ENCODE measurements at places on chromosomes 3 and 15.

DNA sequence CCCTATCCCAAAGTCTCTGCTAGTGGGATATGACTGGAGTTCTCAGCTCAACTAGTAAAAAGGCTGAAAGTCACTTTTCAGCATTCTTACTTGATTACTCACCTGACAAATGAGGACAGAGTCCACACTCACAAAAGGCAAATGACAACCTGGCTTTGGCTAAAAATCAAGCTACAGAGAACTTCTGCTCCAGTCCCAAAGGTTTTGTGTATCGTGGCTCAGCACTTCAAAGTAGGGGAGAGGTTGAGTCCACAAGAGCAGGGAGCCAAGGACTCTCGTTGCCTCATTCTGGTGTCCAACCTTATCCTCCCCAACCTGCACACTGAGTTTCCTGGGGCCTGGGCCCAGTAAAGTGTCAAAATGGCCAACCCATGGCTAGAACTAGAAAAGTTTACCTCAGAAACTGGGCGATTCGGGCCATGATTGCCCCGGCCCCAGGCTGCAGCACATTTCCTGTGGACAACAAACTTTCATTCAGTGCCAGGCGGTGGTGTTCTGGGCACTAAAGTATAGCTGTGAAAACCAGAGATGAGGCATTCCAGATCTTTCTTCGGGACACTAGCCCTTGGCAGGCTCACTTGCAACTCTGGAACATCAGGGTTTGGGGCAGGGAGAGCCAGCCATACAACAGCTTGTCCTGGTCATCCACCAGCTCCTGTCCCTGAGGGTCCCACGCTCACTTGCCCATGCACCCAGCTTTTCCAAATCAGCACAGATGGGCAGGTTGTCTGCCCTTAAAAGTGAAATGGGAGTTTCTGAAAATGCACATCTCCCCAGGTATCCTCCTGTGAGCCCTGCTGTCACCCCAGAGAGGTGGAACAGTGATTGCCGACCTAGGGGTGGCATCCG is 3.1 kb downstream of the ACAA1 start:
- DNase-seq = no peak

DNA sequence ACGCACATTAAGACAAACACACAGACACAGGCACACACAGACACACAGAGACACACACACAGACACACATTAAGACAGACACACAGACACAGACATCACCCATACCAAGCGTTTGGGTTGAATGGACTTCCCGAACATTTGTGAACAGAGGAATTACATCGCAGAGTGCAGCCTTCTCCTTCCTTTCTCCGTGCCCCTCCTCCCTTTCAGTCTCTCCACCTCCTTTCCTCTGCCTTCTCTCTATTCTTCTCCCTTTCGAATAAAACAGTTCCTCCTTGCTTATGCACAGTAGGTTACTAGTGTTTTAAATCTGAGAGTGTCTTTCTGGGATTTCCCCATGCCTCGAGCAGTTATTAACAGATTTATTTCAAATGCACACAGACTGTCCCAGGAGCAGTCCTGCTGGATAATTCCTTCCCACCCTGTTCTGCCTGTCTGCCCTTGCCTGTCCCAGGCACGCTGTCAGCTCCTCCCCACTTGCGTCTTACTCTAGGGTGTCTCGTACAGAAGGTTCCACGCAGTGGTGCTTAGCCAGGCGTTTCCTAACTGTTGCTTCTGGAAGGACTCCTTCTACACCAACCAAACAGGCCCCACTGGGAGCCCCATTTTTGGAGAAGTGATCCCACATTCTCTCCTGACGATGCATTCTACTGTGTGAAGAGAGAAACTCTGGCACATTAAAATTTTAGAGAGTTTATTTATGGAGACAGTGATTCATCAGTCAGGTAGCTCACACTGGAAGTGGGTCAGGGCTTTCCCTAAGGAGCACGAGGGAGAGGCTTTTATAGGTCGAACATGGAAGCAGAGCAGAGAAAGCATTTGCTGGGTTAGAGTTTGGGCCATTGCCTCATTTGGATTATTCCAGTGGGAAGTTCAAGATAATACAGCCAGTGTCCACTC is 163.8 kb downstream of the SV2B start:
- no peak for DNase-seq

DNA sequence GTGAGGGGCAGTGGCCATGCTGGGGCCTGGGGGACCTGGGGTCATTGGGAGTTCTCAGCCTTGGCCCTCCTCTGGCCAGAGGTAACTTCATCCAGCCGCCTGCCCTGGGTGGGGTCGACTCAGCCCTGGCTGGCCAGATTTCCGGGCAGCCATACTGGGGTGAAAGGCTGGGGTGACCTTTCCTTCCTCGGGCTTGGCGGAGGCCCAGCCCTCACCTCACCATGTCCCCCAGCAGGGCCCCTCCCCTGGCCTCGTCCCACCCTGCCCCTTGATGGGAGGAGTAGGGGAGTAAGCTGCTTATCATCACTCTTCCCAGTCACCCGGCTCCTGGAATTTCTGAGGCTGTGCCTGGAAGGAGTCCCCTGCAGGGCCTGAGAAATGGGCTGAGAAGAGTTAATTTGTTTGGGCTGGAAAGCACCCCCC is 5.4 kb downstream of the SEMA3F start:
- DNase-seq = no peak

- no peak for DNase-seq
Measured at GRCh38 chr3:103085465-103085864, 650.6 kb downstream of the ZPLD1 start.

- DNase-seq = peak; percentile 26
Measured at GRCh38 chr3:128266453-128266852, 113.2 kb downstream of the EEFSEC start.

GRCh38 chr3:124984754-124985153 is 50.2 kb upstream of the MUC13 start:
- DNase-seq = no peak

- DNase-seq = no peak
Measured at GRCh38 chr3:183817639-183818038, 7.7 kb downstream of the MAP6D1 start.

- DNase-seq = no peak
Measured at GRCh38 chr15:89656116-89656815, 999 bp upstream of the KIF7 start.

GRCh38 chr3:51671734-51672475 is 853 bp downstream of the TEX264 start:
- peak; percentile 19 for DNase-seq

- DNase-seq = no peak
Measured at GRCh38 chr15:49083401-49084284, 37.4 kb upstream of the SECISBP2L start.

DNA sequence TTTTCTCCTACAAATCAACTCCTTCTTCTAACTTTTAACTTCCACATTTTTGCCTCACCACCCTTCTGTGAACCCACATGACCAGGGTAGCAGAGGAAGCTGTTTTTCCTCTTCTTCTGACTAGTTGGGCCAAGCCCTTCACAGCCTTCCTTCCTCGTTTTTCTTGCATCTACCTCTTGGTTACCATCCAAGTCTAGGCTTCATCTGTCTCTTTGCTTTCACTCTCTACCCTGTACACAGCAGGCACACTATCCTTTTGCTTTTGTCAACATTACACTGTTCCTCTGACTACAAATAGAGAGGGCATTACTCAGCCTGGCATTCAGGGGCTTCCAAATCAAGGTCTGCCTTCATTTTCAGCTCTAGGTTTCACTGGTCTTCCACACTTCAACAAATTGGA is 22.0 kb downstream of the SLC9A9 start:
- DNase-seq = no peak

GRCh38 chr3:121981473-121981872 is 40.6 kb downstream of the ILDR1 start:
- no peak for DNase-seq

DNA sequence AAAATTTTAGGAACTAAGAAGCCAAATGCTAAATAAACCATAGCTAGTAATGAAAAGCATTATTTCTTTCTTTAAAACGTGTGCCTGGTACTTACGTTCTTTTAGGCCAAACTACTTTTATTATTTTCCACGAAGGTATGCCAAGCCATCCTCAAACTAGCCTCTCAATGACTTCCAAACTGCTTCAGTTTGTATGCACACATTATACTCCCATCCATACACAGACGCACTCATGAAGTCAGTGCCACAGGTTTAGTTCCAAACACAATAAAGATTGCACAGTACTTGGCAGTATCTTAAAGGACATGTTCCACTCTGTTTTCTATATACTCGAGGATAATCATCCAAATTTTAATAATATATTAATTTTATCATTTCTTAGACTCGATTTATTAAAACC is 609.2 kb upstream of the ZNF385D start:
- DNase-seq = no peak

DNA sequence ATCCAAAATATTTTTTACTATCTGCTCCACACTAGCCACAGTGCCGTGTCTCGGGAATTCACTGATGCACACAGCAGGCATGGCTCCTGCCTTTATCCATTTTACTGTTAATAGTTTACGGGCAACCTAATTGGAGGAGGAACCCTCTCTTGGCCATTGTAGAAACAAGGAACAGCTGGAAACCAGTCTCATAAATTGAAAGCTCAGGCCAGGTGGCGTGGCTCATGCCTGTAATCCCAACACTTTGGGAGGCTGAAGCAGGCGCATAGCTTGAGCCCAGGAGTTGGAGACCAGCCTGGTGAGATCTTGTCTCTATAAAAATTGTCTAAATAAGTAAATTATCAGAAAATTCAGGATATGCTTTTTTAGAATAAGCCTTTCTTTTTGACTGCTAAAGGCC is 39.0 kb downstream of the IL5RA start:
- no peak for DNase-seq

- no peak for DNase-seq
Measured at GRCh38 chr3:22106213-22106896, 355.3 kb upstream of the ZNF385D start.

GRCh38 chr15:75532413-75533250 is 46.5 kb downstream of the PTPN9 start:
- DNase-seq = no peak

DNA sequence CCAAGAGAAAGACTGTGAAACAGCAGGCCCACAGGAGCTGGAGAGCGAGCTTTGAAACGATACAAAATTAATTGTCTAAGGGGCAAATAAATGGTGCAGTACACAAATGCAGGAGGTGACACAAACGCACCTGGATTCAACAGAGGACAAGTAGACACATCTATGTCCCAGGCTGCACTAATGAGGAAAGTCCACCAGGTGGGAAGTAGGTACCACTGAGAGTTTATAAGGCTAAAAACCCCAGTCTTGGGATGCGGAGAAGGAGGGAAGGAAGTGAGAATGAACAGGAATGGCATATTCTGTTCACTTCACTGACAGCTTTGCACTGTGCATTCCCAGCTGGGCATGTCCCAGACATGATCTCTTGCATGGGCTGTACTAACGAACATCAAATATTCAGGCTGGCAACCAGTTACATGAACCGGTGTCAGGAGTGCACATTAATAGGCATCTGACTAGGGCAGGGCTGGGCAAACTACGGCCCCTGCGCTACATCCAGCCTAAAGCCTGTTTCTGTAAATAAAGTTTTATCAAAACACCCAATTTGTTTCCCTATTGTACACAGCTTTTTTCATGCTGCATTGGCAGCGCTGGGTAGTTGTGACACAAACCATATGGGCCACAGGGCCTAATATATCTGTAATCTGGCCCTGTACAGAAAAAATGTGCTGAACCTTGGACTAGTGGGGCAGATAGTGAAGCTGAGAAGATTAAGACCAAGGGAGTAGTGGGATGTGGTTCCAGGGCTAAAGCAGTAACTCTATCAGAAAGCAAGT is 107.0 kb downstream of the IGF2BP2 start:
- DNase-seq = no peak

DNA sequence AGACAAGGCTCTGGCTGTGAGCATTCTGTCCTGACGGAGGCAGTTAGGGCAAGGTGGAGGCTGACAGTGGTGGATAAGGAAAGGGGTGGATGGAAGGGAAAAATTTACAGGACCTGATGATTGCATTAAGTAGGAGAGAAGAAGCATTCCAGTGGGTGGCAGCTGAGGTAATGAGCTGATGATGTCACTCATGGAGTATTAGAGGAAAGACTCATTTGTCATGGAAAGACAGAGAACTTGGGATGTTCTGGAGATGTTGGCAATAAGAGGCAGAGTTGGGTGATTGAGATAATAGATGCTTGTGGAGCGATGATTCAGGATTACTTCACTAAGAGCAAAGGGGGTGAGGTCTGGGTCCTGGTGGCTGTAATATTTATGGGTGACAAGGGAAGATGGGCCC is 63.6 kb upstream of the SCN5A start:
- DNase-seq = no peak

DNA sequence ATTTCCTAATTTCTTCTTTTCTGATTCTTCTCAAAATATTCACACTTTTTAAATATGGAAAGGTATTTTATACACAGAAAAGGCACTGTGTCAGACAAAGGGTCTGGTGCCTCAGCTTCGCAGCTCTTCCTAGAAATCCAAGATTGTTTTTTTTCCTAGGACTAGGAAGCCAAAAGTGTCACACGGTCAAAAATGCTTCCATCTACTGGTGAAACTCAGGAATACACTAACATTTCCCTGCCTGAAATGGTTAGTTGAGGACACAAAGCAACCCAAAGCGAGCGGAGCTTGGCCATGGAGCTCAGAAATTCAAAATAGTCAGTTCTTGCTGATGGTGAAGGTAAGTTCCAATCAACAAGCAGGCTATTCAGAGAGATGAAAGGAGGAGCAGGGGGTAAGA is 426.5 kb upstream of the RASGRP1 start:
- no peak for DNase-seq

GRCh38 chr3:5186089-5186857 is 1.2 kb upstream of the EDEM1 start:
- no peak for DNase-seq

DNA sequence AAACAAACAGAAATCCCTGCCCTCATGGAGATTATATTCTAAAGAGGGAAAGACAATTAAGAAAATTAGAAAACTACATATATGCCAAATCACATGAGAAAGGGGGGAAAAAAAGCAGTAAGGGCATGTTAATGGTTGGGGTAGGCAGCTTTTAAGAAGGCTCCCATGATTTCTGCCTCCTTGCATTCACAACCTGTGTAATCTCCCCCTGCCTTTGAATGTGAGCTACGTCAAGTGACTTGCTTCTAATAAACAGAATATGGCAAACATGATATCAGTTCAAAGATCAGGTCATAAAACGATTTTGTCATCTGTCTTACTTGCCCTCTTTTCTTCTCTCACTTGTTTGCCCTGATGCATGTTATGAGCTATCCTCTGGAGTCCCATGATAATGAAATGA is 673.6 kb upstream of the ADAMTS9 start:
- DNase-seq = no peak

- DNase-seq = no peak
Measured at GRCh38 chr3:127441764-127442163, 148.8 kb downstream of the TPRA1 start.

- no peak for DNase-seq
Measured at GRCh38 chr3:12334786-12335185, 45.9 kb downstream of the PPARG start.

DNA sequence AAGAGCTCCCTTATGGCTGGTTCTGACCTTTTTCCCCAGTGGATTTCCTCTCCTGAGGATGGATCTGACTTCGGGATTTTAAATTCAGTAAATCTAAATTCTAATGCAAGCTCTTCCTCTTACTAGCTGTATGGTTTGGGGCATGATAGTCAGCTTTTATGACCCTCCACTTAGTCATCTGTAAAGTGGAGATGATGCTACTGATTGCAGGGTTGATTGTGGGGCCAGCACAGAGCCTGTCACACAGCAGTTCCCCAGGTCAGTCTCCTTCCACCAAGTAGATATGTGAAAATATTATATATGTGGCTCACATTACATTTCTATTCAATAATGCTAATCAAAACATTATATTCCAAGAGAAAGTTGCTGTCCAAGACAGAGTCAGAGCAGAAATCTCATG is 141.3 kb upstream of the UBE2E1 start:
- no peak for DNase-seq

- DNase-seq = no peak
Measured at GRCh38 chr3:53244271-53244670, 11.6 kb downstream of the TKT start.

GRCh38 chr15:100125401-100126191 is 216.2 kb downstream of the ADAMTS17 start:
- peak; percentile 59 for DNase-seq
